NT2/D1 (cell line): ENCODE measurements at places on chromosomes 11 and 22.

DNA sequence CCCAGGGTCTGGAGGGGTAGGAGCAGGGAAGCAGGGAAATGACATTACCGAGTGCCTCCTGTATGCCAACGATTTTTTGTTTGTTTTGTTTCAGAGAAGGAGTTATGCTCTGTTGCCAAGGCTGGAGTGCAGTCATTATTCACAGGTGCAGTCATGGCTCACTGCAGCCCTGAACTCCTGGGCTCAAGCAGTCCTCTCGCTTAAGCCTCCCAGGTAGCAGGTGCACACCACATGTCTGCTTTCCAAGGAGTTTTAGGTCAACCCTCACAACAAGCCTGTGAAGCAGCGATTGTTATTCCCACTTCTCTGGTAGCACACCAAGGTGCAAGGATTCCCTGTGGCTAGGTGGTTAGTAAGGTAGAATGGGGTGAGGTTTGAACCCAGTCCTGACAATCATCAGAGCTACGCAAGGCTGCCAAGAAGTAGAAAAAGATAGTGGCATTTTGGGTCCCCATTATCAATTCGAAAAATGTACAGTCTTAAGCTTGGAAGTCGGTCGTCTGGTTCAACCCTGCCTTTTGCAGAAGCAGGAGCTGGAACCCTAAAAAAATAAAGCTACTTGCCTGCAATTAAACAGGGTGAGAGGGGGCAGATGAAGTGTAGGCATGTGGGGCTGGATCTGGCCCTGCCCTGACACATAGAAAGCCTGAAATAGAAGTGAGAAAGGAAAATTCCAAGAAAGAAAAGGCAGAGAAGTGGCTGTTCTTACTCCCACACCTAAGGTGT is 9.1 kb downstream of the UCP3 start:
- DNase-seq = no peak

GRCh38 chr11:93783362-93783761 is 720 bp upstream of the MED17 start:
- no peak for DNase-seq

DNA sequence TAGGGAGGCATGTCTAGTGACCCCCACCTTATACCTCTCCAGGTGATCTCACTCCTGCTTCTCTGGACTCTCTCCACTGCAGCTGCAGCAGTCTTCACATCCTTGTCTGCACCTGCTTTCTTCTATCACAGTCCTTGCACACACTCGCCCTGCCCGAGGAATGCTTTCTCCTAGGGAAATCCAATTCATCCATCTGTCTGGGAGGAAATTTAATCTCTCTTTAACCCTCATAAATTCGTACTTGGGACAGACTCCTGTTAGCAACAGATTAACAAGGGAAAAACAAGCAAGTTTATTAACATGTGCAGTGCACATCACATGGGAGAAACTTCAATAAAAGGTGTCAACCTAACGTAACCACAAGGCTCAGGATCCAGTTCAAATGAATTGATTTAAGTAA is 11.3 kb upstream of the RCN1 start:
- DNase-seq = no peak

GRCh38 chr11:123255909-123256308 is 60.9 kb upstream of the CLMP start:
- DNase-seq = no peak

GRCh38 chr22:38444783-38445182 is 10.2 kb downstream of the KCNJ4 start:
- no peak for DNase-seq

GRCh38 chr11:68525930-68526329 is 65.4 kb downstream of the PPP6R3 start:
- DNase-seq = no peak

DNA sequence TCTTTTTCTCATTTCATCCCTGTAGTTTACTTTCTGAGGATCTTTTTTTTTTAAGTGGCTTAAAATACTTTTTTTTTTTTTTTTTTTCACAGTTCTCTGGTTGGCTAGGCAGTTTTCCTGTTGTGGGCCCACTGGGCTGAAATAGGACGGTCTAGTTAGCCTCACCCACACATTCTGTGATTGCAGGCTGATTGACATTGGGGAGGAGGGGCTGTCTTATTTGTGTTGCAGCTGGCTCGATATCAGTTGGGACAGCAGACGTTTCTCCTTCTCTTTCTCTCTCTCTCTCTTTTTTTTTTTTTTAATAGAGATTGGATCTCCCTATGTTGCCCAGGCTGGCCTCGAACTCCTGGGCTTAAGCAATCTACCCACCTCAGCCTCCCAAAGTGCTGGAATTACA is 6.9 kb downstream of the BCR start:
- no peak for DNase-seq

DNA sequence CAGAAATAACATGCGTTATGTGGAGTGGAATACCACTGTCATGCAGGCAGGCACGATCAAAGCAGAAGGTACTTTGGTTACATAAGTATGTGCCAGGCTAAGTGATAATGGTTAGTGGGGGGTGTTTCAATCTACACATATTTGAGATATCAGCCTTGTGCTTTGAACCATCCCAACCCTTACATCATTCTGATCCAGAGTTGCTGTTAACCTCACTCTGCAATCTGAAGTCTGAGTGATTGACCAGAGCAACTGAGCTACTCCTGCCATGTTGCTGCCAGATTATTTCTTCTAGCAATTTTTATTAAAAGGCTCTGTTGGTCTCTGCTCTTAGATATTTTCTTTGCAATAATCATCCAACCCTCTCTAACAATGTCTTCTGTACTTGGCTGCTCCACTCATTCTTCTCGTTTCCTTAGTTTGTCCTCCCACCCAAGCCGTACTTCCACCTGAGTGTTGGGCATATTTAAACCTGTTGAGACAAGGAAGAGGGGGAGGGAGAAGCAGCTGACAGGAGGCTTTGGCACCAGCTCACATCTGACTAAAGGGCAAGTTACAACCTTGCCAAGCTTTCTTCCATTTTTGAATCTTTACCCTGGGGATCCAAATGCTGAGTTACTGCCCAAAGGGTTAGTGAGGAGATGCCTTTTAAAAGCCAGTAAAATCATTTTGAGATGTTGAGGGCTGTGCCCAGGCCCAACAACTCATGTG is 114.1 kb upstream of the SESN3 start:
- DNase-seq = no peak

DNA sequence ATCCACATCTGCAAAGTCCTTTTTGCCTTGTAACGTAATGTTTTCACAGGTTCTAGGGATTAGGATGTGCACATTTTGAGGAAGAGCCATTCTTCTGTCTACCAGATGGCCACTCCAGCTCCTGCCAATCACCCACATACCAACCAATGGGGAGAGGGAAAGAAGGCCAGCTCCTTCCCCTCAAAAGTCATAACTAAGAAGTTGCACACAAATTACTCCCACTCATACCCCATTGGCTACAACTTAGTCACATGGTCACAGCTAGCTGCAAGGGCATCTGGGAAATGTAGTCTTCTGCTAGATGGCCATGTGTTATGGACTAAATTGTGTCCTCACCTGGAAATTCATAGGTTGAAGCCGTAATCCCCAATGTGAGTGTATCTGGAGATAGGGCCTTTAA is 15.4 kb upstream of the MYOD1 start:
- no peak for DNase-seq

- DNase-seq = no peak
Observed at GRCh38 chr11:69493931-69494821, 12.7 kb downstream of the LINC01488 start.

DNA sequence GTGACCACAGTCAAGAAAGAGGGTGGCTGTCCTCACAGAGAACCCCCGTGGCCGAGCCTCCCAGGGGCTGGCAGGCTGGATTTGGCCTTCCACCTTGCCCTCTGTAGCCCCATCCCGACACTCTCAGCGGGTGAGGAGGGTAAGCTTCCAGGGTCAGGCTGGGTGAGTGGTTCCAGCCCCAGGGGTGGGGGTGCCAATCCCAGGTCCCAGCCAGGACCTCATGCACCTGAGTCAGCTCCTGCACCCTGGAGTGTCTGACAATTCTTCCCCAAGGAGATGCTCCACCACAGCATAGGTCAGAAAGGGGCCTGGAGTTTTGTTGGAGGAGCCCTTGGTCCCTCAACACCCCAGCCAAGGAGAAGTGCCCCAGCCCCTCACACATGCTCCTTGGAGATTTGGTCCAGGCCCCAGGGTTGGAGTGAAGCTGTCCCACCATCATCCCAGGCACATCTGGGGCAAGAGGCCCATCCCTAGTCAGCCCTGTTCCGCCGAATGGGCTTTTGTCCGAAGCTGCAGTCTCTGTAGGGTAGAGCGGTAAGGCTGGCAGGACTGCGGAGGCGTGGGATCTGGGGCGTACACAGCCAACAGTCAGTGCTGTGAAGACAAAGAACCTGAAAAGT is 8.4 kb downstream of the LINC01488 start:
- DNase-seq = no peak

DNA sequence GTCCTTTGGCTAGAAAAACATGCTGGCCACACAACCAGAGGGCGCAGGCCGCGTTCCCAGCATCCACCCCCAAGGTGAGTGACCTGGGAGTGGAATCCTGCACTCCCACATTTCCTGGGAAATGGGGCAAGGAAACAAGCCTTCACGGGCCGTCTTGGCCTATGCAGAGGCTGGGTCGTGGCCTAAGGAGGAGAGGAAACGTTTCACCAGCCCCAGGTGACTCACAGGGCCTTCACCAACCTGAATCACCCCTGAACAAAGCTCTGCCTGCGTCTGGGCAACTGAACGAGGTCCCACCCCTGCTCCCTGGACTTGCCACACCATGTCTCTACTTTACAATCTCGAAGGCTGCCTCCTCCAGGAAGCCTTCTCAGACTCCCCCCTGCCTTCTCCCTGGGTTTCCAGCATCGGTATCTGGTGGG is 13.2 kb downstream of the MYH9 start:
- no peak for DNase-seq

- no peak for DNase-seq
Observed at GRCh38 chr11:2512431-2513407, 67.9 kb downstream of the KCNQ1 start.

- no peak for DNase-seq
Observed at GRCh38 chr22:48439560-48440135, 1388.0 kb downstream of the BRD1 start.

DNA sequence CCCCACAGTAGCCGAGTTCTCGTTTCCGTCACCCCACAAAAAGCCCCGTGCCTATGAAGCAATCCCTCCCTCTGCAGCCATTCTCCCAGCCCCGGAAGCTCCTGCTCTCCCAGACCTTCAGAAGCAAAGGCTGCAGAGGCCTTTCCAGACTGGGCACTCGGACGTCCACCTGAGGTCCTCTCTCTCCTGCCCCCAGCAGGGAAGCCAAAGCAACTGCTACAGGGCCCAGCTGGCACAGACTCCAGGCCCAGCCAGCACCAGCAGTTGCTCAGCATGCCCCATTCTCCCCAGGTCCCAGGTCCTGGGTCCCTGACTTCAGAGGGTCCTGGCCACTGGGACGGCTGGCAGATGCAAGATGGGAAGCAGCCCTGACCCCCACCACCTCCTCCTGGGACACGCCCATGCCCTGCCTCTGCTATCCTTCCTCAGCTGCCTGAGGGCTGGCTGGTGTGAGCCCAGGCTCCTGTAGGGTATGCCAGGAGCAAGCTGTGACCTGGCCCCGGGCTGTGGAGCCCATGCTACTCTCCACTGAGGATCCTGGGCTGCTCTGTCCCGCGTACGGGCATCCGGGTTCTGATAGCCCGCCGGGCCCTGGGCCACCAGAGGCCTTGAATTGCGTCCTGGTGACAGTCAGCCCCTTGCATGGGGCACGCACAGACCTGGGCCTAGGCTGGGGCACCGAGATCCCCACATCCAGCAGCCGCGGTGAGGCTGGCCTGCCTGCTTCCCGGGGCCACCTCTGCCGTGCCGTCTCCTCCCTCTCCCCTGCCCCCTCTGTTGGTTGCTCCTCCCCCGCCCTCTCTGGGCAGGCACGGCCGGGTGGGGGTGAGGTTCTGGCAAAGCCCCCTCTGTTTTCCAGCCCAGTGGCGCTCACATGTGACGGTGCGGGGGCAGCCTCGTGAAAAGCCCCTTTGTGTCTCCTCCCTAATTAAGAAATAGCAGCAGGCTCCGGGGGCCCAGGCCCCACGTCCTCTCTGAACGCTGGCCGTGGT is 1310.3 kb downstream of the BRD1 start:
- DNase-seq = no peak

DNA sequence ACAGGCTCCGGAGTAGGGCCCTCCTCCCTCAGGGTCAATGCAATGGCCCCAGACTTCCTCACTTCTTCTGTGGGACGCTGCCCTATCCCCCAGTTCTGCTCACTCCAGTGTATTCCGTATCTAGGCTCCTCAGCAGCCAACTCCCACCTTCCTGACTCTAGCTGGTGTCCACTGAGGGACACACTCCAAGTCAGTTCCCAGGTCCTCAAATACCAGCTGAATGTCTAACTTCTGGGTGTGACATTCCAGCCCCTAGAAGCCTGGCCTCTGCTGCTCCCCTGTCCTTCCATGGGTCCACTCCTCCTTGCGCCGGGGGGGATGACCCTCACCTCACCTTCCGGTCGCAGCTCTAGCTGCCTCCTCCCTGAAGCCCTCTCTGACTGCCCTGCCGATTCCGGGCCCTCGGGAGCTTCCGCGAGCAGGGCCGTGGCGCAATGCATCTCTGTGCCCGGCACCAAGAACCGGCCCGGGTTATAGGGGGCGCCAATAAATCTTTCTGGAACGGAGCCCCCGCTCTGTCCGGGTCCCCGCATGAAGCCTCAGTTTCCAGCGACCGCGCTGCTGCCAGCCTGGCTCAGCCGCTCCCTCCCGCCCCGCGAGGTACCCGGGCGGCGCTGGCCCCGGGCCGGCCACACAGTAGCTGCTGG is 15.4 kb downstream of the BAD start:
- no peak for DNase-seq

- no peak for DNase-seq
Observed at GRCh38 chr11:34957206-34957605, 40.8 kb downstream of the PDHX start.

DNA sequence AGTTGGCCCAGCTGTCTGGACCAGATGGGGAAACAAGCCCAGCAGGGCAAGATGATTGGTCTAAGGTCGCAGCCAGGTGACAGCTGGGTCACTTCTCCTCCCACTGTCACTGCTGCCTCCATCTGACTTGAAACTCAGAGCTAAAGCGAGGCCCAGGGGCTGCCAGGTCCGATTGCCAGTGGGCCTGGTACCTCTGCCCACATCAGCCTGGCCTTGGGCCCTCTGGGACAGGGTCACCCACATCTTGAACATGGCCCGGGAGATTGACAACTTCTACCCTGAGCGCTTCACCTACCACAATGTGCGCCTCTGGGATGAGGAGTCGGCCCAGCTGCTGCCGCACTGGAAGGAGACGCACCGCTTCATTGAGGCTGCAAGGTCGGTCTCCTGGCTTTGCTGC is 5.8 kb downstream of the SSH3 start:
- no peak for DNase-seq

GRCh38 chr22:48944751-48945620 is 882.7 kb downstream of the BRD1 start:
- no peak for DNase-seq

DNA sequence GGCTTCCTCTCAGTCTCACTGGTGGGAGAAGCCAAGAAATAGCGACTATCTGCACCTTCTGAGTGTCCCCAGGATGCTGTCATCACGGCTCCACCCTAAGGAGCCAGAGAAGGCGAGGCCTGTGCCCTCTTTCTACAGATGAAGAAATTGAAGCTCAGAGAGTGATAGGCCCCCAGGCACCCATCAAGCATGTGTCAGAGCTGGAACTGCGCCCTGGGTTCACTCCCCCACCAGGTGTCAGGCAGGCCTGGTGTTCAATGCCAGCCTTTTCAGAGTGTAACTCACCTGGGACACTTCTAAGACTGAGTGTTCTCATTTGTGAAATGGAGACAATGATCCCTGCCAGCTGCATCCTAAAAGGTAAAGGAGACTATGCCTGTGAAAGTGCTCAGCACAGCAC is 127.3 kb upstream of the SEZ6L start:
- DNase-seq = no peak
